ENCODE measurements at places on chromosomes 13 and 19.

GRCh38 chr19:14168259-14168972 is 32.0 kb upstream of the ASF1B start:
- DNase-seq, result no peak

DNA sequence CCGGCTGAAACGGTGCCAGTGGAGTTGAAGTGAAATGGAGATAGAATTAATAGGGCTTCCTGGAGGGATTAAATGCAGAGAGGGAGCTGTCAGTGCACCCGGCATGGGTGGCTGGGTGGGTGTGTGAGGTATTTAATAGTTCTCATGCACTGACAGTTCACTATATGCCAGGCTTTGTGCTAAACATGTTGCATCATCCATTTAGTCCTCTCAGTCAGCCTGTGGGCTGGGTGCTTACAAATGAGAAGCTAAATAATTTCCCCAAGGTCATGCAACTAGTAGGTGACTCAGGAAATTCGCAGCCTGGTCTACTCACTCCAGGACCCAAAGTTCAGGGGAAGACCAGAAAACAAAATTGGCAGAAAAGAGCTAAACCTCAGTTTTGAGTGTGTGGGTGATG is 63.5 kb upstream of the SPATA13 start:
- DNase-seq, result no peak

DNA sequence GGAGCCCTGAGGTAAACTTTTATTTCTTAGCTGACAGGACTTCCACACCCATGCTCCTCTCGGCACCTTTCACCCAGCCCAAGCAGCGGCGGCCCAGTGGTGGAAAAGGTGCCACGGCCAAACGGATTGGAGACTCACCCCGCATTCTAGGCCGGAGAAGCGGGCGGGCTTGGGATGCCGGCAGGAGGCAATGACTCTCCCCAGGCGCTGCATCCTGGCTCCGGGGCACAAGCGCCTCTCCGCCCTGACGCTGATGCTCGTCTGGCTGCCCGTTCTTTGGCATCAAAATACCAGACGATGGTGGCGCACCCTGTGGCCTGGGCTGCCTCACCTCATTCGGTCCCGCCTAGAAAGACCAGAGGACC is 6.7 kb upstream of the ZNF606 start:
- DNase-seq, result no peak

DNA sequence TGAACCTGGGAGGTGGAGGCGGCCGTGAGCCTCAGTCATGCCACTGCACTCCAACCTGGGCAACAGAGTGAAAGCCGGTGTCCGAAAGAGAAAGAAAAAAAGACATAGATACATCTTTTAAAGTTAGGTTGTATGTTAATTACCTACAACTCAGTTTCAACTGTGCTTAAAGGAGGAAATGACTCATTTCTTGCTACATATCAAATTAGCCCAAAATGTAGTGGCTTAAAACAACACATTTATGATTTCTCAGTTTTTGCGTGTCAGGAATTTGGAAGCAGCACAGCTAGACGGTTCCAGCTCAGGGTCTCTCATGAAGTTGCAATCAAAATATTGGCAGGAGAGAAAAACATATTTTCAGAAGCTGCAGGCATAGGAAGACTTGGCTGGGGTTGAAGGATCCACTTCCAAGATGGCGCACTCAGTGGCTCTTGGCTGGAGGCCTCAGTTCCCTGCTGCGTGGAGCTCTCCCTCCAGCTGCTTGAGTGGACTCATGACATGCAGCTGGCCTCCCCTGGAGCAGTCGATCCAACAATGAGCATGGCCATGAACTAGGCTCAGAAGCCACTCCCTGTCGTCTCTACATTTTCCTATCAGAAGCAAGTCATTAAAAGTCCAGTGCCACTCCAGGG is 7.1 kb downstream of the LDLR start:
- peak; percentile 69 for DNase-seq

GRCh38 chr19:50817941-50818858 is 5.4 kb downstream of the KLK1 start:
- DNase-seq, result no peak

DNA sequence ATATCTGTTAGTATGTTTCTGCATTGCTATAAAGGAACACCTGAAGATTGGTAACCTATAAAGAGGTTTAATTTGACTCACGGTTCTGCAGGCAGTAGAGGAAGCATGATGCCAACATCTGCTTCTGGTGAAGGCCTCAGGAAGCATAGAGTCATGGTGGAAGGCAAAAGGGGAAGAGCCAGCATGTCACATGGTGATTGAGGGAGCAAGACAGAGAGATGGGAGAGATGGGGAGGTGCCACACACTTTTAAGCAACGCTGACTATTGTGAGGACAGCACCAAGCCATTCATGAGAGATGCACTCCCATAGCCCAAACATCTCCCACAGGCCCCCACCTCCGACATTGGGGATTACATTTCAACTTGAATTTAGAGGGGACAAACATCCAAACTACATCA is 32.8 kb downstream of the COG6 start:
- DNase-seq, result peak; percentile 9

DNA sequence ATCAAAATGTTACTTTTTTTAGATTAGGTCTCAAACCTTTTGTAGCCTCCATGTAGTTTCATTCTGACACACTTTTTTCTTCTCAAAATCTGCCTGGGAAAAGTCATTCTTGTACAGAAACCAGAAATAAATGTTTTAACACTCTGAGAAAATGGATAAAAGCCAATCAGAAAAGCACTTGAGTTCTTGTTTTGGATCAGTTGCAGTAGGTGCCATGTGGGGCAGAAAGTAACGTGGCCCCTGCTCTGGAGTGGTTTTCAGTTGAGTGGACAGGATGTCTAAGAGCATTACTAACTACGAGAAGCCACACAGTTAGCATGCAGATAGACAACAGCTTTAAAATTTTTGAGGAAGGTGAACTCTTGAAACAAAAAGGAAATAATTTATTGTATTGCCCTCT is 19.1 kb downstream of the GPR183 start:
- DNase-seq, result no peak

DNA sequence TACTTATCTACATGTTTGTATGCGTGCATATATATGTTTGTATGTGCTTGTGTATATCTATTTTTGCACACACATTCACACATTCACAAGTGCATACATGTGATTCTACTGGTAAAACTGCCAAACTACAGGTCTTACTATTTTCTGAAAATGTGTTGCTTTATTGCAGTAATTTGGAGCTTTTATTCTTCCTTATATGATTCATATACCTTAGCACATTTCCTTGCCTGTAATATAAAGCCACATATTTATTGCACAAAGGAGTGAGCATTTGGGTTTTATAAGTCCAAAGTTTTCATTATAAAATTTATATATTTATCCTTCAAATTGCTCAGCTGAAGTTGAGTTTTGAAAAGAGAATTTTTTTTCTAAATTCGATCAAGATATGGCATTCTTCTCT is 1120.4 kb upstream of the PCDH9 start:
- no peak for DNase-seq

- DNase-seq, result no peak
Observed at GRCh38 chr13:73324842-73325722, 266.3 kb downstream of the KLF5 start.

DNA sequence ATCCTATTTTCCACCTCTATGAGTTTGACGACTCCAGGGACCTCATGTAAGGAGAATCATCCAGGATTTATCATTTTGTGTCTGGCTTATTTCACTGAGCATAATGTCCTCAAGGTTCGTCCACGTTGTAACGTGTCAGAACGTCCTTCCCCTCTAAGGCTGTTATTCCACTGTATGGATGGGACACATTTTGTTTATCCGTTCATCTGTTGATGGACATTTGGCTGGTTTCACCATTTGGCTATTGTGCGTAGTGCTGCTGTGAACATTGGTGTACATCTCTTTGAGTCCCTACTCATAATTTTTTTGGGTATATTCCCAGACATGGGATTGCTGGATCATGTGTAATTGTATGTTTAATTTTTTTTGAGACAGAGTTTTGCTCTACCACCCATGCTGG is 21.5 kb downstream of the CRTC1 start:
- no peak for DNase-seq

- no peak for DNase-seq
Observed at GRCh38 chr19:42512743-42513304, 15.5 kb downstream of the CEACAM1 start.

- DNase-seq, result no peak
Observed at GRCh38 chr19:46137915-46138473, 10.0 kb upstream of the IGFL2 start.

DNA sequence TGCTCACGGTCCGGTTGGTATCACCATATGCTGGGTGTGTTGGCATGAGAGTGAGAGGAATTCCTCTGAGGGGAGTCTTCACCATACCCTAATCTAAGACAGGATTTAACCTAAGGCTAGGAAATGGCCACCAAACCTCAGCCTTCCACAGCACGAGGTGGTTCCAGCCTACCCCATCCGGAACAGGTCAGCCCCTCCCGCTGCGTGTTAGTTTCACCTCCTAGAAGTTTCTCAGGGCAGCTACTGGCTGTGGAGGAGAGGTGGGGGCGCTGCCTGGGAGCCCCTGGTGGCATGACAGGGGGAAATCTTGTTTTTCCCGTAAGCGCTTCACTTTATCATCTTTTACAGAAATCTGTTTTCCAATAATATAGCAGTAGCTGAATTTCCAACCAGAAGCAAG is 55.1 kb downstream of the RGCC start:
- DNase-seq, result no peak

DNA sequence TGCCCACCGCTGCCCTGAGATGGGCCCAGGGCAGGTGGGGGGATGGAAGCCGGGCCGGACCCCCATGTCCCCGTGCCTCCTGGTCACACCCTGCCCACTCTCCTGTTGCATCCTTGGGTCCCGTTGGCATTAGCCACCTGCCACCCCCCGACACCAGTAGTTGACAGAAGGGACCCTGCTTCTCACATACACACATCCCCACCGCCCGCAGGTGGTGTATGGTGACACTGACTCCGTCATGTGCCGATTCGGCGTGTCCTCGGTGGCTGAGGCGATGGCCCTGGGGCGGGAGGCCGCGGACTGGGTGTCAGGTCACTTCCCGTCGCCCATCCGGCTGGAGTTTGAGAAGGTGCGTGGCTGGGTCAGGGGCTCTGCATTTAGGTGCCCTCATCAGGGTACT is 5.2 kb upstream of the SPIB start:
- DNase-seq, result no peak

- DNase-seq, result no peak
Observed at GRCh38 chr19:28582344-28582743, 630.6 kb downstream of the UQCRFS1 start.

GRCh38 chr19:46031781-46032596 is 8.8 kb downstream of the IGFL4 start:
- no peak for DNase-seq

- DNase-seq, result no peak
Observed at GRCh38 chr19:7899751-7900378, 3.8 kb upstream of the MAP2K7 start.

DNA sequence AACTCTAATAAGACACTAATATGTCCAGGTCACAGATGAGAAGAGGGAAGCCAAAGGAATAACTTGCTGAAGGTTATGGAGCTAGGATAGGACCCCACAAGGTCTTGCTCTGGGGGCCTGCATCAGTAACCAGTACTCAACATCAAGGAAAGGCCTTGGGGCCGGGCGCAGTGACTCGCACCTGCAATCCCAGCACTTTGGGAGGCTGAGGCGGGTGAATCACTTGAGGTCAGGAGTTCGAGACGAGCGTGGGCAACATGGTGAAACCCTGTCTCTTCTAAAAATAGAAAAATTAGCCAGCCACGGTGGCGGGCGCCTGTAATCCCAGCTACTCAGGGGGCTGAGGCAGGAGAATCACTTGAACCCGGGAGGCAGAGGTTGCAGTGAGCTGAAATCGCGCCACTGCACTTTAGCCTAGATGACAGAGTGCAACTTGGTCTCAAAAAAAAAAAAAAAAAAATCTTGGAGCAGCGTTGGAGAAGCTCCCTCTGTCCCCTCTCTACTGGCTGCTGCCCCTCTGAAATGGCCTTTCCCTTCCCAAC is 1.8 kb downstream of the LONP1 start:
- DNase-seq, result no peak

DNA sequence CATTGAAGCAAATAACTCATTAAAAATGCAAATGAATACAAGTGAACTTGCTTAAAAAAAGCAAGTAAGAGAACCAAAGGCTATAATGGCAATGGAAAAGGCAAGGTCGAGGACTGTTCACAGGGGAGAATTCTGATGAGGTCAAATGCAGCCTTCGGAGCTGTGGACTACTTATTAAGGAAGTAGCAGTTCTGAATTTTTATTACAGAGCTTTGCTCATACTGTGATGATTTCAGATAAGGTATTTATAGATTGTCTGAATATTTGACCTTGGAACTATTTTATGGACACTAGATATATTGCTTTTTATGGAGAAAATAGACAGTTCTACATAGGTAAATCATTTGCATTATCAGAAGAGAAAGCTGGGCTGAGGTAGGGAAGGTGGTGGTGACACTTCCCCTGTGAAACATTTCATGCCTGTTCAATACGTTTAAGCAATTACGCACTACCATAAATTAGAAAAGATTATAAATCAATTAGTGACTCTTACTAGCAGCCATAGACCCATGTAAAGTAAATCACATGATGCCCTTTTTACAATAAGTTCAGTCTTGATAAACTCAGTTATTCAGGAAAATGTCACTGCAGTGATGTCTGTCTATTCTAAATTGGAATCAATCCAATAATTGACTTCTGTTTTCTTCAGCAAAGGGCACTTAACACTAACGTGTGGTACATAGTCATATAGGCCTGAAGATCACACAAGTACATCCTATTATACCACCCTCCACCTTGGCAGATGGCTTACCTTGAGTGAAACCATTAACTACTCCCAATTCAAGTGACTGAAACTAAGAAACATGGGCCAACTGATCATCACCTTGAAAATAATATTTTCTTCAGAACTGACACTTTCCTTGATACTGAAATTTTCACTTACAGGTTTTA is 260.0 kb downstream of the KLF12 start:
- no peak for DNase-seq

GRCh38 chr13:89687066-89687465 is 1660.4 kb upstream of the MIR17HG start:
- DNase-seq, result no peak

GRCh38 chr13:110715395-110716246 is 2.1 kb downstream of the ING1 start:
- DNase-seq, result peak; percentile 79

DNA sequence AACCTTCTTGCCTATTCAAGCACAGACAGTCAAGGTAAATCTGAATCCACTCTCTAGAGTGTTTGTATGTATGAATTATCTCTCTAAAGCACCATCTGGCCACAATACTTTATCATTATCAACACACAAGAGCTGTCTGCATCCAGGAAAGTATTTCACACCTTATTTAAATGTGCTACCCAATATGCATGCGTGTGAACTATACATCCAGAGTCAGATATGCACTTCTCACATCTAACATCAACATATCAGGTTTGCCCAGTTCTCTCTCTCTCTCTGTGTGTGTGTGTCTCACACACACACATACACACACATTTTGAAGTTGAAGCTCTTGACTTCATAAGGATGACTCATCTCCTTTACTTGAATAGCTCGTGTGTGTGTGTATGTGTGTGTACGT is 697.5 kb upstream of the PCDH20 start:
- DNase-seq, result no peak

All from bone marrow (tissue), 2 donors.